ENCODE measurements at places on chromosomes 1 and 21. TPM values are rescaled to one million over a fixed set of nuclear protein-coding genes. Genes with fewer than 3 reads are reported as not detected.

The PDPN gene
- total RNA-seq, result not detected

The TMPRSS15 gene
- total RNA-seq, result not detected

The SLC6A9 gene
- 4.8 TPM for total RNA-seq

The IVL gene
- not detected for total RNA-seq

The HMGB4 gene
- not detected for total RNA-seq

The BCAN gene
- total RNA-seq, result not detected

The SETDB1 gene
- 49.5 TPM for total RNA-seq

The EPHA2 gene
- total RNA-seq, result not detected

The RNF220 gene
- 69.0 TPM for total RNA-seq

The ZFP69 gene
- total RNA-seq, result 2.3 TPM

The KRTAP12-1 gene
- total RNA-seq, result not detected

The LHX4 gene
- total RNA-seq, result not detected

The BATF3 gene
- total RNA-seq, result 56.5 TPM

The BEST4 gene
- 1.0 TPM for total RNA-seq

The C1orf87 gene
- total RNA-seq, result not detected

The TMOD4 gene
- 1.9 TPM for total RNA-seq

The UBE2U gene
- total RNA-seq, result not detected

The OLIG2 gene
- not detected for total RNA-seq

The SH3D21 gene
- total RNA-seq, result 19.3 TPM

The LRRC42 gene
- total RNA-seq, result 20.8 TPM

The FMO5 gene
- 0.53 TPM for total RNA-seq

The CPLANE2 gene
- 7.9 TPM for total RNA-seq

The RAB3B gene
- 0.03 TPM for total RNA-seq

The NUF2 gene
- total RNA-seq, result 69.1 TPM

The SLC30A10 gene
- not detected for total RNA-seq

The UBR4 gene
- 98.6 TPM for total RNA-seq

The LAD1 gene
- total RNA-seq, result not detected

The NTMT2 gene
- total RNA-seq, result not detected

The OPTC gene
- total RNA-seq, result not detected

The LHX8 gene
- total RNA-seq, result not detected

The ATF3 gene
- 21.6 TPM for total RNA-seq

The NGF gene
- total RNA-seq, result not detected

The SHISAL2A gene
- 11.4 TPM for total RNA-seq

The TPTE gene
- total RNA-seq, result not detected

The HTR6 gene
- not detected for total RNA-seq

The PARS2 gene
- total RNA-seq, result 3.3 TPM

The MMEL1 gene
- 1.0 TPM for total RNA-seq

The FTCD gene
- total RNA-seq, result 0.18 TPM

The MTARC2 gene
- not detected for total RNA-seq

The RYR2 gene
- total RNA-seq, result 0.08 TPM

The SEMA4A gene
- 21.5 TPM for total RNA-seq

The SMIM12 gene
- total RNA-seq, result 48.5 TPM

The NOS1AP gene
- total RNA-seq, result 0.08 TPM

The FALEC gene
- total RNA-seq, result not detected

The TNNT2 gene
- total RNA-seq, result not detected

The FNBP1L gene
- 0.30 TPM for total RNA-seq

The PDZK1IP1 gene
- not detected for total RNA-seq

The CHIT1 gene
- total RNA-seq, result 0.55 TPM

All from activated CD4-positive, alpha-beta memory T cell treated with anti-CD3 and anti-CD28 coated beads, Interleukin-2, amount 10 ng/mL, durations not matched to agents 7 days and 5 days (primary cell).